ENCODE measurements at places on chromosomes 3 and 15. TPM values are rescaled to one million over a fixed set of nuclear protein-coding genes. Genes with fewer than 3 reads are reported as not detected.

SCG5 gene
- total RNA-seq = 3.6 TPM

GOLGA8S gene
- total RNA-seq = not detected

IGSF10 gene
- not detected for total RNA-seq

TTC23 gene
- 18.1 TPM for total RNA-seq

NR1I2 gene
- total RNA-seq = not detected

PRR20G gene
- total RNA-seq = not detected

CCDC71 gene
- total RNA-seq = 22.3 TPM

CLEC3B gene
- total RNA-seq = 0.40 TPM

SLCO2A1 gene
- 0.32 TPM for total RNA-seq

CCR5 gene
- not detected for total RNA-seq
